NCI-H345 (cell line): ENCODE measurements at places on chromosomes 12 and 14.

DNA sequence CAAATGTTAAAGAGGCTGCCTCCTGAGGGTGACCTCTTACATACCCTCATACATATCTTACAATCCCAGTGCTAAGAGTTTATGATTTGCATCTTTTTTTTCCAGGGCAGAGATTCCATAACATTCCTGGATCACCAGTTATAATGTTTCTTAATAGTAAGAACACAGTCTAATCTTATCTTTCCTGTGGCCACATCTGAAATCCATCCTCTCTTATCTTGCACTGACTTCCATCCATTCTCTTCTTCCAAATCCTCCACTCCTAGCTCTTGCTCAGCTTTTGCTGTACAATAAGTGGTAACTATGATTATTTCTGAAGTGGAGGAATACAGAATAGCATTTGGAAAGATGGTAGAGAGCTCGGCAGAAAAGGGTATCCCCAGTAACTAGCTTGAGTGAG, 6.3 kb downstream of the CALCOCO1 start:
- DNase-seq: no peak

DNA sequence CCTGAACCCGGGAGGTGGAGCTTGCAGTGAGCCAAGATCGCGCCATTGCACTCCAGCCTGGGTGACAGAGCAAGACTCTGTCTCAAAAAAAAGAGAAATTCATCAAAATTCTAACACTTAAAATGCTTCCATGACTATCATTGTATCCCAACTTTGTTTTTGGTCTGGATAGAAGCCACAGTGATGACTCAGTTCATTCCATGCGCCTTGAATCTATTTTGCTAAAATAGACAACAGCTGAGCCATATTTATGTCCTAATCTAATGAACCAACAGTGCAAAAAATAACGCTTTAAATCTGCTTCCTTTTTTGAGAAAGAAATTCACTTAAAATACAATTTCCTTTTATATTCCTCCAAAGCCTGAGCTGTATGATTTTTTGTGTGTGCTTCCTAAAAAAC, 23.2 kb upstream of the BICD1 start:
- no peak for DNase-seq

DNA sequence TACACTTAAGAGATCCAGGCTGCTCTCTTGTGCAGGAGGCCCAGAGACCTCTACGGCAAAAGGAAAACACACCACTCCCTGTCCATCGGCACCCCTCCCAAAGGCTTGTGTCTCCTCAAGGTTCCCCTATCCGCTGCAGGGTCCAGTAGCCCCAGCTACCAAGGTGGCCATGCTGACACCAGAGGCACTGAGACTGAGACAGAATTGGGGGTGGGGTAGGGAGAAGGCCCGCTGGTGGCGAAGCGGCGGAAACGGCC, 590 bp downstream of the DDIT3 start:
- DNase-seq: no peak

- DNase-seq: no peak
These were observed 29.8 kb upstream of the DLGAP5 start for GRCh38 chr14:55221186-55221585.

DNA sequence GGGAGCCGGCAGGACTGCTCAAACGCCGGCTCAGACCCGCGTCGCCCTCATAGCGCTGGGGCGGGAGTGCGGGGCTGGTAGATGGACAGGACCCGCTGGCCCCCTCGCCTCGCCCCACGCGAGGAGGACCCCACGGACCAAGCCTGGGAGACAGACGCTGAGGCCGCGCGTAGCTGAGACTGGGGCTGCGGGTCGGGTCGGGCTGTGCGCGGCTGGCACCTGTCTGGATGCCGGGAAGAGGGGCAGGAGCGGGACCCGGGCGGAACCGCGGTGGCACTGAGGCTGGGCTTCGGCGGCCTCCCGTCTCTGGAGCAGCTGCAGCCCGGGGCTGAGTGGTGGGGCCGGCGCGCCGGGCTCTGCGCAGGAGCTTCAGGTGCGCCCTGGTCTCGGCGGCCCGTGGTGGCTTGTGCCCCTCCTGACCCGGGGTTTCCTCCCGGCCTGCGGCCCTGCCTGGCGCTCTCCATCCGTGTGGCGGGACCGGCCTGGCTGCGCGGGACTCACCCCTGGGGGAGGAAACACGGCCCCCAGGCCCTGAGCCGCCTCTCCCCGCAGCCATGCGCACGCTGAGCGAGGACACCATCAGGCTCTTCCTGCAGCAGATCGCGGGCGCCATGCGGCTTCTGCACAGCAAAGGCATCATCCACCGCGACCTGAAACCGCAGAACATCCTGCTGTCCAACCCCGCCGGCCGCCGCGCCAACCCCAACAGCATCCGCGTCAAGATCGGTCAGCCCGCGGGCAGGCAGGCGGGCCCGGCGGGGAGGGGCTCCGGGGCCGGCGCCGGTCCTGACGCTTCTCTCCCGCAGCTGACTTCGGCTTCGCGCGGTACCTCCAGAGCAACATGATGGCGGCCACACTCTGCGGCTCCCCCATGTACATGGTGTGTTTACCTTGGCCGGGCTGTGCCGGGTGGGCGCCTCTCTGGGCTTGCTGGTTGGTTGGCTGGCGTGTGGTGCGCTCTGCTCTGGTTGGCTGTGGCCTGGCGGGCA, 14.0 kb downstream of the ULK1 start:
- DNase-seq: no peak

DNA sequence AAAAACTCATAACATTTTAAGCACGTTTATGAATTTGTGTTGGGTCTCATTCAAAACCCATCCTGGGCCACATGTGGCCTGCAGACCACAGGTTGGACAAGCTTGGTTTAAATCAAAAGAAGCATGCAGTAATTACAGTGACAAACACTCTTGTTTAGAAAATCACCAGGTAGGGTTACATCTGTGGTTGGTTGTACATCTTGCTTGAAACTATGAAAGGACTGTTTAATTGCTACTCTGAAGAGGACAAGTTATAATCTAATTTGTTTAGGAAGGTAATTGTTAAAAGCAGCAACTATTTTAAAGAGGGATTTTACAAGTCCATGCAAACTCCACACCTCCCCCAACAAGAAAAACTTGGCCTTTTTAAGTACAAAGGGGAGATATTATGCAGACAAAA, 4.0 kb downstream of the TRIP11 start:
- no peak for DNase-seq

DNA sequence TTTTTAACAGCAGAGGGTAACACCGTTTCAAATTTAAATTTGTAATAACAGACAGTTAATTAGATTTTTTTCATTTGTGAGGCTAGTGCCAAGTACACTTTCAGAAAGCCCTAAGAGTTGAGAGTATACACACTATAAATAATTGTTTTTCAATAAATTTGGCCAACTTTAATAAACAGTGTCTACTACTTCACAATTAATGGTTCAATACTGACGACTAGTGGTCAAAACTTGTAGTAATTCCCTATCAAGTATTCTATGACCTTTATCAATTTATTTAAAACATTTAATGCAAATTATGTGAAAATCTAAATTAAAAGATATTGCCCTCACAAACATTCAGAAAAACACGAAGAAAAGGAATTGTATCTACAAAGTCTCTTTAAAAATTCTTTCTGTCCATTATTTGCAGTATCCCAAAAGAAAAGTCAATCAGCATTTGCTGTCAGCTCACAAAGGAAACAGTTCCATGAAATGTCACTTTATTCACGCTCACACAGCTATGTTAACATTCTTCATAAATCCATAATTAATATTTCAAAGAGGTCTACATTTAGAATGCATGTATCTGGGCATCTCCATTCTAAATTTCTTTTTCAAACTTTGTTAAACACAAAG, 91.2 kb downstream of the CEP128 start:
- DNase-seq: peak; percentile 27

GRCh38 chr14:51666826-51667225, 15.1 kb downstream of the FRMD6 start:
- no peak for DNase-seq

- DNase-seq: no peak
These were observed 58.4 kb upstream of the SAV1 start for GRCh38 chr14:50726372-50727107.

DNA sequence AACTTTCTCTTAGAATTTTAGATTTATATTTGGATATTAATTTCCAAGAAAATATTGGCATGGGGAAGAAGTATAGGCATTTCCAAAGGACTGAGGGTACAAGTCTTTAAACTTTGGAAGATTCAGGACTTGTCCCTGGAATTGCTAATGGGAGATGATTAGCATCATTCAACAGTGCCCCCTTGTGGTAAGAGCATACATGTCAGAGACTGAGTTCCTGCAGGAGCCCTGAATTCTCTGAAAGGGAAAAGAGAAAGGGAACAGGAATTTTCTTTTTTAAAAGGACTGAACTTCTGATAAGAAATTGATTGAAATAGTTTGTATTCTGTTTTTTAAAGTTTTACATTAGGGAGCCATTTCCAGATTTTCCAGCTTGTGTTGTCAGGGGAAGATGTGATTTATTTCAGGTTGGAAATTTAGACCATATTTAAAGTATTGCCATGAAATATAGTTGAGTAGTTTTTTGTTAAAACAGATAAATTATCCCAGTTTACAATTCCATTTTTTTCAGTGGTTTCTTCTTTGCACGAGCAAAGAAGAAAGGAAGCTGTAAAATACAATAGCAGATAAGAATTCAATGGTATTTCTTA, 44.0 kb upstream of the REP15 start:
- DNase-seq: peak; percentile 59

DNA sequence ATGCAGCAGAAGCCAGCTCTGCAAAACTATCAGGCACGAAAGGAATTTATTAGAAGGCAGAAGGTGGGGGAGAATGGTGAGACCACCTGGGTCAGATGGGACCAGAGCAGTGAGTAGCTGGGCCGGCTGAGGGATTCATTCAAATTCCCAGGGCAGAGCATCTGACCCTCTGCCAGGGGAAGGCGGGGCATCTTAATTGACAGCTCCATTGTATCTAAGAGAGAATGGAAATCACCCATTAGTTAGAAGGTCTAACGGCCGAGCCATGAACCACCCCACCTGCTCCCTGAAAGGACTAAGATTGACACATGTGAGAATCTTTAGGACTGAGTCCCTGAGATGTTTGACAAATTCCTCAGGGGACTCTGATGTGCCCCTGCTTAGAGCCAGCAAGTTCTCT, 83.7 kb downstream of the PHETA1 start:
- no peak for DNase-seq

DNA sequence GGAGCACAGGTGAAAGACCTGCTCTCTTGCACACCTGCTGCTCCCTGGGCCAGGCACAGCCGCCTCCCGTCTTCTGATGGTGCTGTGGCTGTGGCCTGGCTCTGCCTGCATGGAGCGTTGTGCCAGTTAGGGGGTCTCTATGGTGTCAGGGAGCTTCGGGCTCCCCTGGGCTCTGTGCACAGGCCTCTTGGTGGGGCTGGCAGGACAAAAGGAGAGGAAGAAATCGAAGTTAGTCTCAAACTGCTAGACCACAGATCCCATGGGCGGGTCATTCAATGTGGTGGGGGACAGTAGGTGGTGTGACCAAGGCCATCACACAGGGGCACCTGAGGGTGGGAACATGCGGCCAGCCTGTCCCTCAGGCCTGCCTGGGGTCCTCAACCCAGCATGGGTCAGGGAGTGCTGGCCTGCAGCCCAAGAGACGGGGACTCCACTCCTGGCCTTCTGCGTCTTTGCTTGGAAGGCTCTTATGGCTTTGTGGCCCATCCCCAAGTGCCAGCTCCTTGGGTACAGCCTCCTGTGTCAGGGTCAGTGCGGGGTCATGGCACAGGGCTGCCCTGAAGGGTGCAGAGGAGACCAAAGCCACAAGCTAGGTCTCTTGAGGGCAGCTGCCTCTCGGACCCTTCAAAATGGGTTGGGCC, 84.1 kb downstream of the KIF26A start:
- no peak for DNase-seq

GRCh38 chr12:62933220-62933601, 1.7 kb downstream of the PPM1H start:
- peak; percentile 51 for DNase-seq

GRCh38 chr12:107033758-107034739, 47.1 kb upstream of the MTERF2 start:
- no peak for DNase-seq

DNA sequence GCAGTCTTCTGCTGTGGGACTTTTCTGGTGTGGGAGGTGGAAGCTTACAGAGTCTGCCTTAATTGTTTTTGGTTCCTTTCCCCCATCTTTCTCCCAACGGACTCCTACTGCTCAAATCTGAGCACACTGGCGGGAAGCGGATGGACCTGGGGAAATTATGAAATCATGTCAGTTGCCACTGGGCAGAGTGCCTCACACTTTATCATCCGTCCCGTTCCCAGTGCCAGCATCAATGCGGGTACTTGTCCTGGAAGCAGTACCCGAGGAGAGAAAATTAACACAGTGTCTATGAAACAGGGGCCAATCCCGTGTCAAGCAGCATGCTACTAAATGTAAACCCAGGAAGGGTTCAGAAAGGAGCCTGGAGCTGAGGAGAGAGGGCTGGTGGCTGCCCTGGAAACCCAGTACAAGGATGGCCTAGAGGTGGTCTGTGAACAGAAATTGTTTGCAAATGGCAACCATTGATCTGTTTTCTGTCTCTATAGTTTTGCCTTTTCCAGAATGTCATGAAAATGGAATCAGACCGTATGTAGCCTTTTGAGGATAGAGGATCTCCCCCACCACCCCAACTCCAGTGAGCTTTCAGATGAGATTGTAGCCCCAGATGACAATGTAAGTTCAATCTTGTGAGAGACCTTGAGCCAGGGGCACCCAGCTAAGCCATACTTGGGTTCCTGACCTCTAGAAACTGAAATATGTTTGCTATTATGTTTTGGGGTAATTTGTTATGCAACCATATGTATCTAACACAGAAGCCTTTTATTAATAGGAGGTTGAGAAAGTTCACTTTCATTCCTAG, 908 bp upstream of the CDKL1 start:
- DNase-seq: no peak

GRCh38 chr12:56413392-56413791, 35.8 kb downstream of the TIMELESS start:
- no peak for DNase-seq

DNA sequence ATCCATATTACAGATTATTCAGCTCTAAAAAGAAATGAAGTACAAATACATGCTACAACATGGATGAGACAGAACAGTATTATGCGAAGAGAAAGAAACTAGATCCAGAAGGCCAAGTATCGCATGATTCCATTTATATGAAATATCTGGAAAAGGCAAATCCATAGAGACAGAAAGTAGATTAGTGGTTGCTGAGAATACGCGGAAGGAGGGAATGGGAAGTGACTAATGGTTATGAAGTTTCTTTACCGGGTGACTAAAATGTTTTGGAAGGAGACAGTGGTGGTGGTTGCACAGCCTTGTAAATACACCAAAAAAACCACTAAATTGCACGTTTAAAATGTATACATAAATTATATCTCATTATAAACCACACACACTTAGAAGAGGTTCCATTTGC, 12.5 kb downstream of the PRDM4 start:
- DNase-seq: no peak

- no peak for DNase-seq
These were observed 156.4 kb upstream of the FRMD6 start for GRCh38 chr14:51495319-51495718.

GRCh38 chr14:105084741-105085571, 19.7 kb upstream of the GPR132 start:
- DNase-seq: no peak

- no peak for DNase-seq
These were observed 26.4 kb downstream of the TM7SF3 start for GRCh38 chr12:26987634-26988424.

GRCh38 chr12:46958599-46959290, 120.7 kb upstream of the PCED1B start:
- DNase-seq: no peak
